Right renal cortex interstitium (tissue), 3 donors: ENCODE measurements at places on chromosomes 13 and 19. TPM values are rescaled to one million over a fixed set of nuclear protein-coding genes. Genes with fewer than 3 reads are reported as not detected.

IGFL2 gene
- polyA plus RNA-seq: not detected

MBD3L2B gene
- polyA plus RNA-seq: not detected

TBXA2R gene
- polyA plus RNA-seq: 2.3 TPM

NCR1 gene
- polyA plus RNA-seq: 0.19 TPM

ZNF90 gene
- polyA plus RNA-seq: 12.3 TPM

S1PR2 gene
- polyA plus RNA-seq: 10.2 TPM

GSX1 gene
- polyA plus RNA-seq: not detected

CDADC1 gene
- 15.1 TPM for polyA plus RNA-seq

EDNRB gene
- 76.3 TPM for polyA plus RNA-seq

ODAD3 gene
- 1.5 TPM for polyA plus RNA-seq

IZUMO2 gene
- polyA plus RNA-seq: not detected

IGFL4 gene
- polyA plus RNA-seq: 0.06 TPM

DHRS12 gene
- 22.3 TPM for polyA plus RNA-seq

OSCAR gene
- polyA plus RNA-seq: 0.11 TPM

DIAPH3 gene
- 14.5 TPM for polyA plus RNA-seq

ZNF723 gene
- polyA plus RNA-seq: 0.14 TPM

ZNF573 gene
- polyA plus RNA-seq: 11.0 TPM

DNAAF3 gene
- polyA plus RNA-seq: 7.9 TPM

ZNF749 gene
- polyA plus RNA-seq: 13.9 TPM

C19orf67 gene
- polyA plus RNA-seq: not detected

ZGLP1 gene
- 2.9 TPM for polyA plus RNA-seq

STARD13 gene
- 21.8 TPM for polyA plus RNA-seq

ZNF460 gene
- 2.2 TPM for polyA plus RNA-seq

CGB3 gene
- not detected for polyA plus RNA-seq

ALKBH7 gene
- polyA plus RNA-seq: 44.6 TPM

ZNF793 gene
- polyA plus RNA-seq: 18.3 TPM

ZNF571 gene
- 10.9 TPM for polyA plus RNA-seq

TEX101 gene
- not detected for polyA plus RNA-seq

NAPSA gene
- polyA plus RNA-seq: 9.4 TPM

CLEC11A gene
- 29.9 TPM for polyA plus RNA-seq

STOML3 gene
- polyA plus RNA-seq: not detected

RASAL3 gene
- polyA plus RNA-seq: 0.61 TPM

ZNF791 gene
- 21.3 TPM for polyA plus RNA-seq

NCAN gene
- polyA plus RNA-seq: 0.03 TPM

EID2B gene
- polyA plus RNA-seq: 4.0 TPM

CPT1C gene
- polyA plus RNA-seq: 9.0 TPM

UBE2L5 gene
- 1.1 TPM for polyA plus RNA-seq

LIM2 gene
- 0.18 TPM for polyA plus RNA-seq

ADM5 gene
- 0.64 TPM for polyA plus RNA-seq

FAAP24 gene
- 3.0 TPM for polyA plus RNA-seq

TGFBR3L gene
- 0.12 TPM for polyA plus RNA-seq

AKT2 gene
- polyA plus RNA-seq: 126 TPM

ZIM2 gene
- 0.76 TPM for polyA plus RNA-seq

GAPDHS gene
- not detected for polyA plus RNA-seq

LIPE gene
- 11.4 TPM for polyA plus RNA-seq

PRRG2 gene
- 8.5 TPM for polyA plus RNA-seq

SPACA4 gene
- not detected for polyA plus RNA-seq

SLC25A41 gene
- polyA plus RNA-seq: 0.44 TPM

MEIOSIN gene
- polyA plus RNA-seq: not detected

CALR gene
- polyA plus RNA-seq: 1,059 TPM

MAB21L1 gene
- 0.08 TPM for polyA plus RNA-seq

CDC42EP5 gene
- 20.2 TPM for polyA plus RNA-seq

TNFSF13B gene
- 1.9 TPM for polyA plus RNA-seq

ZFR2 gene
- 1.3 TPM for polyA plus RNA-seq

ZNF541 gene
- 0.23 TPM for polyA plus RNA-seq

NLRP9 gene
- not detected for polyA plus RNA-seq

CYP2A7 gene
- 0.19 TPM for polyA plus RNA-seq

CGB1 gene
- not detected for polyA plus RNA-seq

CYP4F22 gene
- not detected for polyA plus RNA-seq

ACP5 gene
- polyA plus RNA-seq: 15.5 TPM
